AG04450 (cell line): ENCODE measurements at places on chromosomes 16 and 17. TPM values are rescaled to one million over a fixed set of nuclear protein-coding genes. Genes with fewer than 3 reads are reported as not detected.

DPEP2 gene
- not detected in 2 replicates for polyA plus RNA-seq

CES4A gene
- polyA plus RNA-seq: 2.8 and 3.3 TPM in 2 replicates

SLC6A2 gene
- polyA plus RNA-seq: not detected in 2 replicates

NPIPA3 gene
- 1.4 and 1.8 TPM in 2 replicates for polyA plus RNA-seq

EVPLL gene
- not detected in 2 replicates for polyA plus RNA-seq

RNF222 gene
- polyA plus RNA-seq: not detected in 2 replicates

NOL11 gene
- 35.5 and 47.4 TPM in 2 replicates for polyA plus RNA-seq

NPIPA5 gene
- polyA plus RNA-seq: 13.3 and 15.9 TPM in 2 replicates

UBALD1 gene
- polyA plus RNA-seq: 4.1 and 6.1 TPM in 2 replicates

MILR1 gene
- polyA plus RNA-seq: 5.1 and 5.4 TPM in 2 replicates

RGS11 gene
- 0.30 and 0.33 TPM in 2 replicates for polyA plus RNA-seq

GRCh38 chr17:50903604-50904517 lies 37.7 kb upstream of the TOB1 start:
- DNase-seq: peak; percentile 45

GRCh38 chr16:90019543-90020259 lies 445 bp upstream of the DBNDD1 start:
- DNase-seq: peak; percentile 53

DNA sequence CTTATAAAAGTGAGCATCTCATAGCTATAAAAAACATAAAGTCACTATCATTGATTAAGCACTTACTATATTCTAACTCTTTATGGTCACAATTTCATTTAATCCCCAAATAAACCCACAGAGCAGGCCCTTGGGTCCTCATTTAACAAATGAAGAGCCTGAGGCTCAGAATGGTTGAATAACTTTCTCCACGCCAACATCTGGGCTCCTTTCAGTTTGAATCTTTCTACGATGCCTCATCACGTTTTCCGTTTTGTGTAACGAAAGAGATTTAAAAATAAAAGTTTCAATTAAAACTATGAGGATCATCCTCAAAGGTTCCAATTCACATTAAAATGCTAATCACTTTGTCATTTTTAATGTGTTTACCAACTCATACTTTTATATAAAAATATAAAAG lies 74.2 kb upstream of the ADAMTS18 start:
- DNase-seq: no peak

GRCh38 chr17:142102-142661 lies 4.8 kb downstream of the SCGB1C2 start:
- DNase-seq: no peak

GRCh38 chr16:2528161-2529060 lies 2.8 kb downstream of the CEMP1 start:
- no peak for DNase-seq

- no peak for DNase-seq
Measured at GRCh38 chr17:13812350-13812749, 210.6 kb upstream of the HS3ST3A1 start.

DNA sequence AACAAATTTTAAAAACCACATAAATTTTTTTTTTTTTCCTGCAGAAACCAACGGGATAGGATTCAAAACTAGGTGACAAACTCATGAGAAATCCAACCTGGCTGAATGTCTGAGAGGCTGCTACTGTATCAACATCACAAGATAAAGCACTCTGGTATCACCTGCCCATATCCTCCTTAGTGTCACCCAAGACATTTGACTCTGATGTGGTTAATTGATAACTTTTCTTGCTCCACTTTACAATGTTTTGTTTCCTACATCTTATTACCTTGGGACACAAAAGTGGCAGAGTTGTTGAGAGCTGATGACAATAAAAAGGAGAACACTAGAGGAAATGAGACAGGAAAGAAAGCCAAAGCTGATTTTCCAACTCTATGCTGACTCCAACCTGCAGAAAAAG lies 4.0 kb upstream of the FBXL20 start:
- no peak for DNase-seq

GRCh38 chr16:82071421-82071820 lies 36.4 kb downstream of the HSD17B2 start:
- no peak for DNase-seq

DNA sequence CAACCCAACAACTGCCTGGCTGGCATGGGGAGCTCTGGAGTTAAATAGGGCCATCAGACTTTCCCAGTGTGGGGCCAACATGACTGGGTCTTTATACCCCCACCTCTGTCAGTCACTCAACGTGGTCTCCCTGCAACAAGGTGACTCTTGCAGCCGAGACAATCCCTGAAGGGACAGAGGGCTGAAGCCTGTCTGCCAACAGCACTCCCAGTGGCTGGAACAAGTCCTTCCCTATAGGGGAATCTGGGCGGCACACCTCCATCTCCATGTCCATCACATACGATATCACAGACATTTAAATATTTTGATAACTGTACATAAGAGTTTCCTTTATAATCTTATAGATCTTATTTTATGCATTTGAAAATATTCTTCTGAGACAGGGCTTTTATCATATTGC lies 4.8 kb upstream of the MAPT start:
- no peak for DNase-seq

DNA sequence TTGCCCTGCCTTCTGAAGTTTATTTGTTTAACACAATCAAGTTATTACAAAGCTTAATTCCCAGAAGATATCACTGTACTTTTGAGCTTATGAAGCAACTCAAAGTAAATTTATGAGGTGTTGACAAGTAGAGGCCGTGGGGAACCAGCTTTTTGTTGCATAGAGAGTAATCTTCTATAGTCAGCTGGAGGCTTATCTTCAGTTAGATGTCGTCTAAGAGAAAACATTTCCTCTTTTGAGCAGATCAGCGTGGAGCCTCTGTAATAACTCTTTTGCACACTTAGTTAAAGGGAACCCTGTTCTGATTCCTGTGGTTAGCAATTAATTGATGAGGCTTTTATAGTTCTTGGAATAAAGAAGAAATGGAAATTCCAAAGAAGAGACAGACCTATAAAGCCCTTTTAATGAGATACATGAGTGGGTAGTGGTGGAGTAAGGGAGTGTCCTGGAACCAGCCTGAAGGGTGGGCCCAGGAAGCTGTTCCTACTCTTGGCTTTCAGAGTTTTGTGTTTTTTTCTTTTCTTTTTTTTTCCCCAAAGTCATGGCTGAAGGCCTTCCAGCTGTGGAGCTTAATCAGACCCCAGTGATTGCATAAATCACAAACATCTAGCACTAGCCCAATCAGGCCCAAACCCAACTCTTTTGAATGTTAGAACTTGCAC lies 28.9 kb upstream of the MAP3K14 start:
- DNase-seq: peak; percentile 55

- no peak for DNase-seq
Measured at GRCh38 chr16:7849841-7850240, 517.2 kb downstream of the RBFOX1 start.

DNA sequence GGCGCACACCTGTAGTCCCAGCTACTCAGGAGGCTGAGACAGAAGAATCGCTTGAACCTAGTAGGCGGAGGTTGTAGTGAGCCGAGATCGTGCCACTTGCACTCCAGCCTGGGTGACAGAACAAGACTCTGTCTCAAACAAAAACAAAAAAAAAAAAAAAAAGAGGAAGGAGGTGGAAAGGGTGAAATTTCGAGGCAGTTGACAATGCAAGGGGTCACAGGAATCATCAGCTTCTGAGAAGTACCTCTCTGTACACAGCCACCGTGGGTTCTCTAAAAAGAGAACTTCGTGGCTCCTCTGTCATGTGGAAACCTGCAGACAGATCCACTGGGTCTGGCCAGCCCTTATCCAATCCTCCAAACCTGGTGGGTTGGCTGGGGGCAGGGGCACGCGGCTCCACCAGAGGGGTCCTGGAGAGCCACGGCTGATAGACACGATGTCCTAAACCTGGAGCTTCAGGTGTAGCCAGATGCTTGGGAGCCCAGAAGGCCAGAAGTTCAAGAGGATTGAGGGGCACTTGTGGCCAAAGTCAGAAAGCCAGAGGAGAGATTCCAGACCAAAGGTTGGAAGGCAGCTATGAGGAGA lies 540 bp upstream of the CD300LF start:
- no peak for DNase-seq

- no peak for DNase-seq
Measured at GRCh38 chr17:60712675-60713074, 35.0 kb downstream of the BCAS3 start.

DNA sequence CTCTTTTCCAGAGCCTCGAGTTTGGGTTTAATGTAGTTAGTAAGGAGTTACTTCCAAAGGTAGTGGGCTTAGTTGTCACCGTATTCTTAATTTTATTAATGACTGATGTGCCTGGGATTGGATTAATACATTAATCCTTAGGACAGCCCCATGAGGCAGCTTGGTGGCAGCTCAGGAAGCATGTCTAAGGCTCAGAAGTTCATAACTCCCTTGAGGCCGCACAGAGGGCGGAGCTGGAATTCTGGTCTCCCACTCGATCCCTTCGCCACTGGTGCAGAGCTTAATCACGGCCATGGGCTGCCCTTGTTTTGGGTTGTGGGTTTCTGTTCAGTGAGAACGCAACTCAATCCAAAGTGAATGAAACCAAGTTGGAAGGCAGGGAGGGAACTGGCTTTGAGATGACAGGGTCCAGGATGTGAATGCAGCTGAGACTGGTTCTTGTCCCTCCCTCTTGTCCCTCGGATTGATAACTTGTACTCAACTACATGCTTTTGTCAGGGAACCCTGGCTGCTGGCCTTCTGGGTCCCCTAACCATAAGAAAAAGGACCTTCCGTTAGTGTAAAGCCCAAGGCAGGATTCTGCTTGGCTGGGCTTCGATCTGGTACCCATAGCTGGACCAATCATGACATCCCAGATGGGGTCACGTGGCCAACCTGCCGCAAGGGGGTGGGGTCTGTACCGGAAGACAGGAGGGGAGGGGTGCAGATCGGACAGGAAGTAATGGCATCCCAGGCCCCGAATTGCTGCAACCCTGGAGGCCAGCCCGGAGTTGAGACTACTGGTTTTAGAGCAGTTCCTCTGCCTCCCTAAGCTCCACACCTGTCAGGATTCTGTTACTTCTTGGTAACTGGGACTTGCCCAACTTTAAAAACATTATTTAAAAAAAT lies 45.4 kb downstream of the SNX20 start:
- no peak for DNase-seq

GRCh38 chr17:47928415-47928814 lies 13.0 kb upstream of the PNPO start:
- no peak for DNase-seq
